ENCODE measurements at places on chromosomes 6 and 20. TPM values are rescaled to one million over a fixed set of nuclear protein-coding genes. Genes with fewer than 3 reads are reported as not detected.

GRCh38 chr6:149317644-149318571, at the start of gene TAB2:
Gene TAB2 (plus strand): TSS chr6:149317712. CDS start chr6:149369998, 52,286 bp downstream.
- peak; percentile 94 for DNase-seq

- no peak for DNase-seq
Observed at GRCh38 chr20:35341366-35342028, 49.3 kb upstream of the FAM83C start.

DNA sequence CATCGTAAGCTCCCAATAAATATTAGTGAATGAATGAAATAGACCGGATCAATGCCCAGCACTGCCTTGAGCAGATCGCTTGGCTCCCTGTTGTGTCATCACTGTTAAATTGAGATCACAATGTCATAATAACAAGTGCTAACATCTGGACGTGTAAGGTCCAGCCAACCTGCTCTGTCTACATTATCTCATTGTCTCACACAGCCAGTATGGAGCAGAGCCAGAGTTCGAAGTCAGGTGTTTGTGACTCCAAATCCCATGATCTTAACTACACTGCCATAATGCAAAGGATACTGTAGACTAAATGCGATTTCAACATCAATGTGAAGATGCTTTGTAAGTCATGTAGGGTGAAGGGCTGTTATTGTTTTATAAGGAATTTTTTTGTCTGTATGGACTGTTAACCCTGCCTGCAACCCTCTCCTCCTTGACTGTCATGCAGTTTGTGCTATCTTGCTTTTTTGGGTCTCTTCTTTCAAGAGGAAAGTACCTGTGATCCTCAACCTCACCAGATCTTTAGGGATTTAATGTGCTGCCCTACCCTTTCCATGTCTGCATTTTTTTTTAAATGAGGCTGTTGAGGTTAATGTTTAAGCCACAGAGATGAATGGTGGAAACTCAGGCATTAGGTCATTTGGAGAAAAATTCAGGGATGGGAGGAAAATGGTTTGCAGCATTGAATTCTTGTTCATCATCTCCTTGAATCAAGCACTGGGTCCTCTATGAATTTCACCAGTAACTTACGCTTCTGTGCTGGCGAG, 49.0 kb upstream of the OCSTAMP start:
- DNase-seq = no peak

GRCh38 chr6:153034139-153034538, 31.6 kb upstream of the MTRF1L start:
- DNase-seq = no peak

- DNase-seq = peak; percentile 60
Observed at GRCh38 chr6:111973118-111973761, 80.7 kb upstream of the CCN6 start.

GRCh38 chr20:53037621-53038020, 65.5 kb downstream of the TSHZ2 start:
- peak; percentile 59 for DNase-seq

DNA sequence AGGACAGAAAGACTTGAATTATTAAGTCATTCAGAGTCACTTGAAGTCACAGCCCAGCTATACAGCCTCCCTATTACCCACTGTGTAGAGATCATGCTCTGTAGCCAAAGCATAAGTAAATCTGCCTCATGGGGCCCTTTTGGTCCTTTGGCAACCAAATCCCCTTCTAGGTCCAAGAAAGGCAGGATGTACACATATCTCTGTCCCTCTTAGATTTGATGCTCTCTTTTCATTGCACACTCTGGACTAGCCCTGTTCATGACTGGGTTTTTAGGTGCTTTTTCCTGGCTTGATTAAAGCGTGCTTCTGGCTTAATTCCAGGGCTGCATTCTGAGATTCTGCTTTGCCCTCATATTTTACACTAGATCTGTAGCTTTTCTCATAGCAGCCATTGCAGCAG, 296.8 kb downstream of the TENT5A start:
- no peak for DNase-seq

DNA sequence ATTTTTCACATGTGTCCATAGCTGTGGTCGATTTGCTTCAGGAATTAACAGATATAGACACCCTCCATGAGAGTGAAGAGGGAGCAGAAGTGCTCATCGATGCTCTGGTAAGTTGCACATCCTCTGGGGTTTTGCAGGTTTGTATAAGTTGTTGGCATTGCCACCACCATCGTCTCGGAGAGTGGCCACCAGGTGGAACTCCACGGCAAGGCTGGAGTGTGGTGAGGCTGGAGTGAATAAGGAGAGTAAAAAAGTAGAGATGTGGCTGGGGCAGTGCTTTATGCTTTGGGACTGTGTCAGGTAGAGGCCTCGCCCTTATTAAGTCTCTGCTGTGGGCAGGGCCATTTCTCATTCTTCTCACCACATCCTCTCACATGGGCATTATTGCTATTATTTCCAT, 63.7 kb downstream of the CTNNBL1 start:
- no peak for DNase-seq

DNA sequence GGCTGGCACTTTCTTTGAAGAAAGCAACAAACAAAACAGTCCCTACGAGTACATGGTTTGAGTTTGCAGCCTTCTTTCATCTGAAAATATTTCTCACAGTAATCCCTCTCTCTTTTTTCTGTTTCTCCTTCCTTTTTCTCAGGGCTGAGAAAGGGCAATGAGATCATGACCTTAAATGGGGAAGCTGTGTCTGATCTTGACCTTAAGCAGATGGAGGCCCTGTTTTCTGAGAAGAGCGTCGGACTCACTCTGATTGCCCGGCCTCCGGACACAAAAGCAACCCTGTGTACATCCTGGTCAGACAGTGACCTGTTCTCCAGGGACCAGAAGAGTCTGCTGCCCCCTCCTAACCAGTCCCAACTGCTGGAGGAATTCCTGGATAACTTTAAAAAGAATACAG, 80.7 kb upstream of the CLDN20 start:
- no peak for DNase-seq

- DNase-seq = no peak
Observed at GRCh38 chr20:46853926-46854325, 40.7 kb upstream of the EYA2 start.

- no peak for DNase-seq
Observed at GRCh38 chr20:24980291-24981053, 12.1 kb downstream of the APMAP start.

- no peak for DNase-seq
Observed at GRCh38 chr6:21423106-21423854, 170.3 kb upstream of the SOX4 start.

DNA sequence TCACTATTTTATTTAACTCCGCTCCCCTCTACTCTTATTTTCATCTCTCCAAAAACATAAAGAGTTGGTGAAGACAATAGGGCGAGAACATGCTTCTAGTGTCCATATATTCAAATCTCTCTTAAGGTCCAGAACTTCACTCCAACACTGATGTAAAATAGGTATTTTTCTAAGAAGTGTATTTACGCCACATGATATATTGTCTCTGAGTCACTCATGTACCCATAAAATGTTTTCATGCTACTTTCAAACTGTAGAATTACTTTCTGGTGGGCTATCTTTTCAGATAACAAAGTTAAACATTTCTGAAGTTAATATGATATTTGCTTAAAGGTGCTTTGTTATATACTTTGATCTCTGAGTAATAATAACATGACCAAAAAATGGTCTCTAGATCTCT, 124.1 kb upstream of the IFNGR1 start:
- DNase-seq = no peak

GRCh38 chr6:168354338-168354737, 34.8 kb upstream of the DACT2 start:
- no peak for DNase-seq

DNA sequence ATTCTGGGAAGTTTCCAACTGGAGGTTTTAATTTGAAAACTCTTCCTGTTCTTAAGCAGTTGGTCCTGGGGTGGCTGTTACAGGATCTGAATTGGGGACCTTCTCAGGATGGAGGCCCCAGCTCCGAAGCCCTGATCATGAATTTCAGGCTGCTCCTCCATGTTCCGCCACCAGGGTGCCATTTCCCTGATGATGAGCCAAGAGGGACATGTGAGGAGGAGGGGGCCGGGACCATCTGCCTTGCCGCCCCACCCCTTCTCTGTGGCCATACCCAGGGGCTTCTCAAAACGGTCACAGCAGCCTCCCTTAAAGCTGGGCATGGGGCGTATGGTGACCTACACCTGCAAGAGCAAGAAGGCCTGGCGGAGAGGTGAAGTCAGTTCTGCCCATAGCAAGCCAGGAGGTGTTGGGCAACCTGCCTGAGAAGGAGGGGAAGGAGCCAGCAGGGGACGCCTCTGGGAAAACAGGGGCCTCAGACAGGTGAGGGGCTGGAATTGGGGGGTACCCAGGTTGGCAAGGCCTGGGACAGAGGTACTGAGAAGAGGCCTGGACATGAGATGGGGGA, 3.6 kb upstream of the BAK1 start:
- DNase-seq = no peak

DNA sequence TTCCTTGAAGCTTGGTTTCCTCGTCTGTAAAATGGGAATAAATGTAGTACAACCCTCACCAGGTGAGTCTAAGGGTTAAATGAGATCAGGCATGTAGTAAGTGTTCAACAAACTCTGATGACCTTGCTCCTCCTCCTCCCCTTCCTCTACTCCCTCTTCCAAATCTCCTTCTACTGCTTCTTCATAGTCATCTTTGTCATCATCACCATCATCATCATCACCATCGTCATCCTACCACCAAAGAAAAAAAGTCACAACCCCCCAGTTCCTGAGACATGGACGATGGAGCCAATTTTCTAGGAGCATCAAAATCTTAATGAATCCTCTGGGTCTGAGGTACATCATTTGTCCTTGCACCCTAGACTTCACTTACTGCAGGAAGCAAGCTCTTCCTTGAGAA, 240.0 kb downstream of the ANKRD60 start:
- no peak for DNase-seq

The IL20RA gene
- total RNA-seq = 7.5 TPM

The SERPINB1 gene
- 100 TPM for total RNA-seq

The NNAT gene
- 0.66 TPM for total RNA-seq

The ANKRD66 gene
- total RNA-seq = not detected

The KIFC1 gene
- total RNA-seq = 9.0 TPM

All from upper lobe of left lung (tissue), 6 donors.